ENCODE measurements at places on chromosomes 3 and 15.

DNA sequence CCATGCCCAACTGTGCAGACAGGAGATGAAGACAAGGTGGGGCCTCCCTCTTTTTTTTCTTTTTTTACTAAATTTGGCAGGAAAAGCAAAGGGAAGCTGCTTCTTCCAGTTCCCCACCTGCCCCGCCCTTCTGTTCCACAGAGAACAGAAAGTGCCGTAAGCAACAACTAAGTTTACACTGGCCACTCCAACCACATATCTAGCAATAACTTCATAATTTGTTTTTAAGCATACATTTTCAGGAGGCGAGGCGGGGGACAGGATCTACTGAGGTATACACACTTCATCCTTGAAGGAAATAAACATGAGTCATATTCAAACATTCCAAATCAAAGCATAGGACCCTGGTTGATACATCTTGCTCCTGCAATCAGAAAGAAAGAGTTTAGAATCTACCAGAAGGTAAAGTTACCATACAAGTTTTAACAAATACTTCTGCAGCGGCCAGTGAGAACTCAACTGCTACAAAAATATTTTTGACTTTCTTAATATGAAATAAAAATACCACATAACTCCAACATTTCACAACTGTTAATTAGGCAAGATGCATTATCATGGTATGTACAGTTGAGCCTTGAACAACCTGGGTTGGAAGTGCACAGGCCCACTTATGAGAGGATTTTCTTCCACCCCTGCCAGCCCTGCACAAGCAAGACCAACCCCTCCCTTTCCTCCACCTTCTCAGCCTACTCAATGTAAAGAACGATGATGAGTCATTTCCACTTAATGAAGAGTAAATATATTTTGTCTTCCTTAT lies 50.7 kb downstream of the FOXP1 start:
- DNase-seq, result no peak

DNA sequence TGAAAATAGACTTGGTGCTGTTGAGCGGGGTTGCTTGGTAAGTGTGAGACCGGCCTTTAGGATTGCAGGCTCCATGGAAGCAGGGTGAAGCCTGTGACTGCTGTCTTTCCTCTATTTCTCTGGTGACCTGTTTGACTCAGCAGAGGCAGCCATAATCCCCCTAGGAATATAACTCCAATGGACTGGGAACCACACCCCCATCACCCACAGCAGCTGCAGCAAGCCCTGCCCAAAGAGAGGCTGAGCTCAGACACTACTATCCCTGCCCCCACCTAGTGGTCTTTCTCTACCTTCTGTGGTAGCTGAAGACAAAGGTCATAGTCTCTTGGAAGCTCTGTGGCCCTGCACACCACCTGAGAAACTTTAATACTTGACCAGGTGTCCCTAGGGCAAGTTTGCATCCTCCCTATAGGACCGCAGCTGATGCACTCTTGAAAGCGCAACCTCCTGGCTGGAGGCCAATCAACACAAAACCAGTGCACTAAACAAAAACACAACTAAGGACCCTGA lies 133.6 kb upstream of the MRPL3 start:
- no peak for DNase-seq

DNA sequence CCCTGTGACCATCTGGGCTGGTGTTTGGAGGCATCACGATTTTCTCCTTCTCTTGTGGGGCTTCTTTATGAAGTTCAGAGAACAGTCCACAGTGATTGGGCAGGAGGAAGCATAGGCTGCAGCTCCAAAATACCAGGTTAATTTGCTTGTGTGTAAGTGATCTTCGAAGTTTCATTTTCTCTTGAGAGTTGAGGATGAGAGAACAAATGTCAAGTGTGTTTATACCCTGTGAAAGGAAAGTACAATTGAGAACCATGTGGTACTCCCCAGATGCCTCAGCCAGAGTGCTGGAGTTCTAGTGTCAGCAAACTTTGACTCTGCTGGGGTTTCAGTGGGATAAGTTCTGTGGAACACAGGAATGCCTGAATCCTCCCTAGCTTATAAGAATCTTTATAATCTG lies 357.1 kb upstream of the CFAP20DC start:
- DNase-seq, result no peak

- no peak for DNase-seq
Measured at GRCh38 chr3:142656575-142656974, 60.4 kb downstream of the PLS1 start.

GRCh38 chr3:71562938-71563337 lies 20.6 kb downstream of the FOXP1 start:
- DNase-seq, result no peak

GRCh38 chr3:52429779-52430415 lies 15.0 kb downstream of the SEMA3G start:
- no peak for DNase-seq

GRCh38 chr3:184812662-184813042 lies 686 bp downstream of the VPS8 start:
- peak; percentile 11 for DNase-seq

DNA sequence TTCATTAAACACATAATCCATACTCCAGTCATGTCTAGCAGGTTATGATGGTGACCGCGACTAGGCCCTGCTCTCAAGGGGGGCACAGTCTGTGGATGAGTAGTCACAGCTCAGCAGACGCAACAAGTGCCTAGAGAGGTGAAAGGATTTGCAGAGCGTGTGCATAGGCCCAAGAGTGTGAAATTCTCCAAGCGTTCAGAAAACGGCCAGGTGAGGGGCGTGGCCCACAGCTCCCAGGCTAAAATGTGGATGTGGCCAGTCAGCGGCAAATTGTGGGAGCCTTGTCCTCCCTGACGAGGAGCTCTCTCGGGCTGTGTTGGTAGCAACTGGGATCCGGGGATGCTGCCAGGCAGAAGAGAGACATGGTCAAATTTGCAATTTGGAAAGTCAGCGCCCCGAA lies 46.4 kb upstream of the TSEN2 start:
- no peak for DNase-seq

GRCh38 chr15:66841953-66842681 lies 140.1 kb downstream of the SMAD6 start:
- DNase-seq, result peak; percentile 9

DNA sequence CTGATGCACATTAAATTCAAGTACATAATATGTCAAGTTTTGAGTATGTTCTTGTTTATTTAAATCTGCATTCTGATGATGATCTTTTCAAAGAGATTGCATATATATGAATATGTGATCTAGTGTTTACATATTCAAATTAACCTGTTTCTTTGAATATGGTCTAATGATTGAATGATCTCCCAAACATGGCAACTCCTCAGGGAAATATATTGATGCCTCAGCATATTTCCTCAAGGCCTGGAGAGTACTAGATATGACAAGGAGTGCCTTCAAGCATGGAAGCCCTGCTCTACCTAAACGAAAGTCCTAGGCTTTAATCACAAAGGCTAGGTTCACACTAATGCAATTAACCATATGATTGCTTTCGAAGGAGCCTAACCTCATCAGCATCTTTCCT lies 532.8 kb downstream of the ZIC1 start:
- no peak for DNase-seq

DNA sequence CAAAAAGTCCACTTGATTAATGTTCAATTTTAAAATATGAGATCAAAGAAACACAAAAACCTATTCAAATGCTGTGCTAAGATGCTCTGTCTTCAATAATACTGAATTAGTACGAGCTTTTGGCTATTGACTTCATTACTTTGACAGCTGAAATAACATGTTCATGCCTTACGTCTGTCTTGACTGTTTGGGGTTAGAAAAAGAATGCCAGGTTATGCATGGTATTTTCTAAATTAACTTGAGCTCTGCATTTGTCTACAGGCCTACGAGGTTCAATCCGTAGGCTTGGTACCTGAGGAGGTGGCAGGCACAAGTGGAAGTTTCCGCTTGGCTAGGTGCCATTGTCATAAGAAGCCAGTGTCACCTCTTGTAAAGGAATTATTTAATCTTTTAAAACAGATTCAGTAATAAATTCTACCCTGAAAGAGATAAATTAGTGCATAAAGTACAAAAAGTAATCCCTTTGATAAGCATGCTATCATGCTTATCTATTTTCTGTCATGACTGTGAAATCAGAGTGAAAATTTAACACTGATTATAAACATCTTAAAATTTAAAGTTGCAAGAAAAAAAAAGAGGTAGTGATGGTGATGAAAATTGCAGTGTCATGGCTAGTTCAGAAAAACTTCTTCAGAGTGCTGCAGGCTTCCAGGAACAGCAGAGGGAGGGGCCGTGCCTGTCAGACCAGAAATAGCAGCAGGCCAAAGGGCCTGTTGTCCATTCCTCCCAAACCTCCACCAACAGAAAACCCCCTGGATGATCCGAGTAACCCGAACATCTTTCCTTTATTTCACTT lies 115.7 kb downstream of the ARRDC4 start:
- DNase-seq, result no peak

GRCh38 chr3:77464111-77464688 lies 424.3 kb downstream of the ROBO2 start:
- DNase-seq, result no peak

DNA sequence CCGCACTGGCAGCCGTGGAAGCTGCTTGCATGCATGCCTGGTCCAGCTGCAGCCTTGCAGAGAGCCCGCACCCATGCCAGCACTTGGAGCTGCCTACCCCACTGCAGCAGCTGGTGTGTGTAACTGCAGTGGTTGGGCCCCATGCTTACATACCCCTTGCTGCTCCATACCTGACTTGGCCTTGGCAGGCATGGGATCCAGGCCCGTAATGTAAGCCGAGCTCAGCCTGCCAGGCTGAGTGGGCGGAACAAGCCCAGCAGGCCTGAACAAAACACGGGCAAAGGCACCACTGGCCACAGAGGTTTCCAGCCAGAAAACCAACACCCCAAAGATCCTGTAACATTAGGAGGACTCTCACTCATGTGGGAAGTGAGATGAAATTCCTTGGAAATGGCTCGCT lies 48.3 kb downstream of the SLC6A20 start:
- DNase-seq, result no peak

GRCh38 chr15:70088887-70089691 lies 8.6 kb downstream of the TLE3 start:
- no peak for DNase-seq

DNA sequence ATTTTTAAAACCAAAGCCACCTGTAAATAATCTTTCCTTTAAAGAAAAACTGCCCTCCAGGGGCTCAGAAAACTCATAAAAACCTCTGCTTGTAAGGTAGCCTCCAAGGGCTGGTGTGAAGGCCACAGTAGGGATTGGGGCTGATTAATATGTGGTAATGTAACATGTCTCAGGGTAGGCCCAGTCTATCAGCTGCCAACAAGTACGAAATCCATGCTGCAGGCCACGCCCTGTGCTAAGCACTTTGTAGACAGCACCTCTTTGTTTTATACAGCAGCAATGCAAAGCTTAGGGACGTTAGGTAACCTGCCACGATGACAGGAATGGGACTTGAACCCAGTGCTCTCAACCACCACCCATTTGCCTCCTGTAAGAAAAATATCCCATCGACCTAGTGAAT lies 65.6 kb upstream of the PRICKLE2 start:
- DNase-seq, result no peak

GRCh38 chr15:61159901-61160300 lies 69.2 kb downstream of the RORA start:
- DNase-seq, result no peak

GRCh38 chr15:80966431-80967197 lies 23.0 kb downstream of the MESD start:
- no peak for DNase-seq

GRCh38 chr3:167361306-167361705 lies 18.8 kb downstream of the ZBBX start:
- DNase-seq, result no peak

GRCh38 chr3:19931180-19931692 lies 2.8 kb downstream of the EFHB start:
- no peak for DNase-seq

GRCh38 chr15:69604072-69604411 lies 151.4 kb downstream of the RPLP1 start:
- no peak for DNase-seq

DNA sequence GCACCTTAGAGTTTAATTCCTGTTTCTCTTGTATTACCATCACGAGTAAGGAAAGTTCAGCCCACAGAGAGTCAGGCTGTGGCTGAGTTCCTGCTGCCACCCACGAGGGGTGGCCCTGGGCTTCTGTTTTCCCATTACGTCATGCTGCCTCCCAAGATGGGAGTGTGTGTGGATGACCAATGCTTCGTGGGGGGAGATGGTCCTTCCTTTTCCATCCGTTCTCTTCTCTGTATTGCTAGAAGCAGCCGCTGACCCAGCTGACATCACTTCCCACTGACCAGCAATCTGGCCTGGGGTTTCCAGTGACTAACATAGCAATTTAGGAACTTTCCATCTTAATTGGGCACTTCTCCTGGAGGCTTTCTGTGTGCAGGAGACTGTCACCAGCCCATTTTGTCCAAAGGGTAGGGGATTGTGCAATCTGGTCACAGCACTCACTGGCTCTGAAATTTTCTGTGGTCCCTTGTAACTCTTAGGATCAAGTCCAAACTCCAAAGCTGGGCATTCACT lies 9.3 kb downstream of the IRAK2 start:
- no peak for DNase-seq

GRCh38 chr3:64647825-64648224 lies 40.0 kb downstream of the ADAMTS9 start:
- no peak for DNase-seq

DNA sequence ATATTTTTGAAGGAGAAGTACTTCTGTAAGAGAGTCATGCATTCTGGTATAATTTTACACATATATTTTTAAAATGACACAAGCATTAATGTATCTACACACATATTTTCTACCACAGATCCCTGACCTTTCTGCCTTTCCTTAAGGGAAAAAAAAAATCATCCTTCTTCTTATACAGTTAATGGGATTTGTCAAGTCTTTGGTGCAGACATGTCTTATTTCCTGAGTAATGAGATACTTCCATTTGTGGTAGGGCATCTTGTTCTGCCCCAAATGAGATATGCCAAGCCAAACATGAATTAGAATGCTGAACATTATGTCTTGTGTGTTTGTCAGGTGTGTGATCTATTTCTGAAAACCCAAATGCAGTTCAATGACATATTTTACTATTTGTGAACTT lies 329.9 kb downstream of the RBMS3 start:
- no peak for DNase-seq

DNA sequence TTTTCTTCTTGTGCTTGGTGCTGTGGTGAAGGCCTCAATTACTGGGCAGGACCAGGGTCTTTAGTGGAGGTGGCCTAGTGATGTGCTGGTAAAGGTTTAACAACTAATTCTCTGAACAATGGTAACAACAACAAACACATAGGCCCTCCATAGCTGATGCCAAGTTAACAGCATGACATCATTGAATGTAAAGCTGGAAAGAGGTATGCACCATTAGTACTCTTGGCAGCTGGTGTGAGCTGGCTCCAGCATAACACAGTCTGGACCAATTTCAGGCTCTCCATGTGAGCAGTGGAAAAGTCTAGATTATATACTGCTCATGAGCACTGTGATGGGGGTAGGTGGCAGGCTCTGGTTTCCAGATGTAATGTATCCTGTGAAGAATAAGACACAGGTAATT lies 61.8 kb downstream of the SLC7A14 start:
- DNase-seq, result no peak
